M059J (cell line): ENCODE measurements at places on chromosomes 13 and 19.
A peak's percentile ranks its signal among the peaks of the same experiment; 100 is the strongest.

GRCh38 chr19:49064768-49065611, at the start of gene NTF4:
NTF4 (minus strand) TSS chr19:49064818; CDS start chr19:49061997, 2,821 bp downstream.
- DNase-seq = no peak

GRCh38 chr13:75137911-75138571, 343.9 kb downstream of the TBC1D4 start:
- no peak for DNase-seq

DNA sequence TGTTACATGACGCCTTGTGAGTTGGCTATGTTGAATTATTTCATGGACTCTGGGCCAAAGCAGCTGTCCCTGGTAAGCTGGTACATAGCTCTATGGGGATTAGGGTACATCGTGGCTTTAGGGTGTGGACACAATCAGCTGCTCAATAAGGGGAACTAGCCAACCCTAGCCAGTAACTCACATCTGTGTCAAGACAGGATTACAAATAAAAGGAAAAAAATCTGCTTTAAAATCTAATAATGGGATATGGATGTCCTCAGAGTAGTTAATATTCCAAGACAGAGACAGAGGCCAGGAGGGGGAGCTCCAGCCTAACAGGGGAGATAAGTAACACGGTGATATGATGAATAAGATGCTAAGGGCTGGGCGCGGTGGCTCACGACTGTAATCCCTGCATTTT, 21.1 kb upstream of the ZNF766 start:
- DNase-seq = peak; percentile 37

- peak; percentile 89 for DNase-seq
These were observed 56.8 kb downstream of the THSD1 start for GRCh38 chr13:52348983-52349780.

DNA sequence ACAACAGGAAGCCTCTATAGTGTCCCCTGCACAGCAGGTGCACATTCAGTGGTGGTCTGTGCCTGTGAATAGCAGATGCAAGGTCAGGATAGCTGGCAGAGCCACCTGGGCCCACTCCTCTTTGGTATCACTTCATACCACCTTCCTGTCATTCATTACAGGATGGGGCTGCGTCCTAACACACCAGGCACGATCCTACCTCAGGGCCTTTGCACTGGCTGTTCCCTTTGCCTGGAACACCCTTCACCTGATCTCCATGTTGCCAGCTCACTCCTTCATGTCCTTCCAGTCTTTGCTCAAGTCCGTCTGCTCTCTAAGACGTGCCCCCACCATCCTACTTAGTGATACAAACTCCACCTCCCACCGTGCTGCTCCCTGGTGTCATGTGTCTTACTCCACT, 4.6 kb upstream of the LPAR2 start:
- no peak for DNase-seq

- DNase-seq = no peak
These were observed 26.1 kb downstream of the IPO5 start for GRCh38 chr13:97979556-97979955.

- peak; percentile 46 for DNase-seq
These were observed 11.8 kb upstream of the FBN3 start for GRCh38 chr19:8161135-8161646.
